ENCODE measurements at places on chromosomes 7 and 10.

DNA sequence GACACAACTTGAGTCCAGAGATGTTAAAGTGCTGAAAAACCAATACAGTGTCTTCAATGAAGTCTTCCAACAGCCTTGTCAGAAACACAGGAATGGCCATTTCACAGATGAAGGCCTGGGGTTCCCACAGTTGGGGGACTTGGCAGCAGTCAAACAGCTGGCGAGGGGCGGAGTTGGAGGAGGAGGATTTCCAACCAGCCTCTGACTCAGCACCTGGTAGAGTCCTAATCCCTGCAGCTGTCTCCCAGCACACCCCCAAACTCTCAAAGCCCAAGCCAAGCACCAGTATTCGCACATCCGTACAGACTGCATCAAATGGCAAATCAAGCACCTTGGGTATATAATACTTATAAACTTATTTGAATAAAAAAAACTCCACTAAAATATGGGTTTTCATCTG is 28.0 kb downstream of the CTBP2 start:
- DNase-seq = peak; percentile 56

DNA sequence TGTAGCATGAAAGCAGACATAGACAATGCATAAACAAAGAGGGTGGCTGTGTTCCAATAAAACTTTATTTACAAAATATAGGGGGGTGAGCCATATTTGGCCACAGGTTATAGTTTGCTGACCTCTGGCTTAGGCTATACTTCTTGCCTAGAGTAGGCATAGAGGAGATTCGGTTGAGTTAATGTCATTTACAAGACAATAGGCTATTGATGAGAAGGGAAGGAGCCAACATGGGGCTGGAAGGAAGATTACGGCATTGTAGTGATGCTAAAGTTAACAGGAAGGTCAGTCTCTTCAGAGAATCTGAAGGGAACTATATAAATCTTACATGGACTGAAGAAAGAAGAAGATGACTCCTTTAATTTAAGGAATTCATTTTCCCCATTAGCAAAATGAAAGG is 463.5 kb downstream of the HTR7 start:
- DNase-seq = peak; percentile 50

GRCh38 chr10:11245510-11245909 is 227.8 kb downstream of the CELF2 start:
- no peak for DNase-seq

DNA sequence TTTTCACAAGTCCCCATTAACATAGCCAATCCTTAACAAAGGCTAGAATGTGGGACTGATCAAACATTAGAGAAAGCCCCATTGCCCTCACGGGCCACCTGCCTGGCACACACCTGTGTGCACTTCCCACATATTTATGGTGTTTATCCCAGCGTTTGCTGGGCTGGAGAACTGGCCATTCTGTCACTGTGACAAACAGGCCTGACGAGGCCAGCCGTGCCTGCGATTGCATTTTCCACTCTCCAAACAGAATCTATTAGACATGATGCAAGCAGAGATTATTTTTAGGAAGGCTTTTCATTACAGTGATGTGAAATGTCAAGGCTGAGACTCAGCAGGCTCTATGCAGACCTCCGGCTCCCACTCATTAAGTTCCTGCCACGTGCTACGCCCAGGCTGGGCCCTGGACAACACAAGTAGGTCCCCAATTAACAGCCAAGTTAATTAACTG is 20.4 kb downstream of the PTPRN2 start:
- DNase-seq = no peak

DNA sequence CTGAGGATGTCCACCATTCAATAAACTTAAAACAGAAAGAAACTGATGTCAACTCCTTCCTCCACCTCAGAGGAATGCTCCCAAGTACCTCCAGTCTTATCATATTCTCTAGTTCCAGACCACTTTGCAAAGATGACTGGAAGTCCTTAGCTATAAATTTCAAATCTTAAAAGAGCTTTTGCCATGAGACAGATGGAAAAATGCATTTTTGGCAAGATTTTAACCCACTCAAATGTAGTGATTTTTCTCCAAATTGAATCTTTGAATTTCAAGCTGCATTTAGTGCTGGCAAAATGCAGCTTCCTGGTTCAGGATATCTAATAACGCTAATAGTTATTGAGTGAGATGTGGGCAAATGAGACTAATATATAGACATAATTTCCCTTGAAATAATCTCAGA is 33.2 kb downstream of the DGKI start:
- no peak for DNase-seq

DNA sequence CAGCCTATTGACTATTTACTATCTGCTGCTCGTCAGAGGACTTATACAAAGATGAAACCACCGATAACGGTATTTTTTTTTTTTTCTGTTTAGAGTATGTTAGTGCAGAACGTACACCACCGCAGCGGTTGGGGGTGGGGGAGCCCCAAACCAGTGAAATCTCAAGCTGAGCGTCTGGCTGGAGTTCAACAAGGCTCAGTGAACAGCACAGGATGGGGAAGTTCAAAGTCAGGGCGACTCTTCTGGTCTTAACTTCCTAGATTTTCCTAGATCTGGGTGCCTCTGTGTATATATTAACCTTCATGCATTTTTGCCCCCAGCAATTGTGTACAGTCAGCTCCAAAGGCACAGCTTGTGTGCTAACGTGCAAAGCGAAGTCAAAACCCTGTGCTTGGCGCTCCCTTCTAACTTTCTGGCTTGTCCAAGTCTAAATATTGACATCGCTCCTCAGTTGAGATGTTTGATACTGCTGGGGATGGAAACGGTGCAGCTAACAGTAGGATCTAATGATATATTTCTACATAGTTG is 1.1 kb downstream of the RHOBTB1 start:
- DNase-seq = no peak

DNA sequence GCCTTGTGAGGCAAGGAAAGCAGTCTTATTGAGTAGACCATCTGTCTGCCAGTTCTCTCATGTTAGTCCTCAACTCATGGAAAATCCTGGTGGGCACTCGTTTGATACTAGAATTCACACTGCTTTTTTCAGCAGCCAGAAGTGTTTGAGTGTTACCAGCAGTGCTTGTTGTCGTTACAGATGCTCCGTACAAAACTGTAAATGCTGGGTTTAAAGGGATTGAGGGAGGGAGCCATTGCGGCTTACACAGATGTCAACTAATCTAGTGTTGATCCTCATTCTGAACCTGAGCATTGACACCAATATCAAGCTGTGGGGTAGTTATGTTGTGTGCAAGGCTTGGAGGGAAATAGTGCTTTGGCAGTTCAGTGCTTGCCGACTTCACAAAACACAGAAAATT is 348.6 kb downstream of the AUTS2 start:
- DNase-seq = no peak

DNA sequence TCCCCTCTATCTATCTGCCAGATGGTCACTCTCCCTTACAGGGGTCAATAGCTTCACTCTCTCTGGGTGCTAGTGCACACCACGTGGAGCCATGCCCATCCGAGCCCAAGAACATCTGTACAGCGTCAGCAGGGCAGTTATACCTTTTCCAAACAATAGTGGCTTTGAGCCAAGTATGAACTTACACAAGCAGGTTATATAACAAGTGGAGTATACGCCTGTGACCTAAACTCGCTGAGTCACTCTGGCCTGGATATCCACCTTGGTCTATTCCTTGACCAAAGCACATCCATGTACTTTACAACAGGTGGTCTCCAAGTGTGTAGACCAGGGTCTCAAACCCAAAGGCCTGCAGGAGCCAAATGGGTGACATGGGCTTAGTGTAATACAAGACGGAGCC is 20.3 kb downstream of the PLAC9 start:
- no peak for DNase-seq

DNA sequence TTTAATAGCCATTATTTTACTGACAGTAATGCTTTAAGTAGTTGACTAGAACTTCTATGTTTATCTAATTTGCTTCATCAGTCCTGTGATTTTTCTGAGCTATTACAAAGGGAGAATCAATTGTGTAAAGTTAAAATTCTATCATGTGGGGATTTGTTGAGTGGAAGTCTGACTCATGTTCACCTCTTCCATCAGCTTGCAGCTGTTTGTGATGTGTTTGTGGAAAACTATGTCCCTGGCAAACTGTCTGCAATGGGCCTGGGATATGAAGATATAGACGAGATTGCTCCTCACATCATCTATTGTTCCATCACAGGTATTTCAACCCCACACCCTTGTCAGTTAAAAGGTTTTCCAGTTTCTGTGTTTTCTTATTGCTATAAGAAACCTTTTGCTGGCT is 59.9 kb downstream of the SUGCT start:
- no peak for DNase-seq

- DNase-seq = no peak
Observed at GRCh38 chr10:72821606-72822005, 71.9 kb upstream of the OIT3 start.

GRCh38 chr10:49633327-49634068 is 19.7 kb downstream of the CHAT start:
- no peak for DNase-seq

GRCh38 chr7:17134786-17135185 is 163.7 kb upstream of the AHR start:
- no peak for DNase-seq

DNA sequence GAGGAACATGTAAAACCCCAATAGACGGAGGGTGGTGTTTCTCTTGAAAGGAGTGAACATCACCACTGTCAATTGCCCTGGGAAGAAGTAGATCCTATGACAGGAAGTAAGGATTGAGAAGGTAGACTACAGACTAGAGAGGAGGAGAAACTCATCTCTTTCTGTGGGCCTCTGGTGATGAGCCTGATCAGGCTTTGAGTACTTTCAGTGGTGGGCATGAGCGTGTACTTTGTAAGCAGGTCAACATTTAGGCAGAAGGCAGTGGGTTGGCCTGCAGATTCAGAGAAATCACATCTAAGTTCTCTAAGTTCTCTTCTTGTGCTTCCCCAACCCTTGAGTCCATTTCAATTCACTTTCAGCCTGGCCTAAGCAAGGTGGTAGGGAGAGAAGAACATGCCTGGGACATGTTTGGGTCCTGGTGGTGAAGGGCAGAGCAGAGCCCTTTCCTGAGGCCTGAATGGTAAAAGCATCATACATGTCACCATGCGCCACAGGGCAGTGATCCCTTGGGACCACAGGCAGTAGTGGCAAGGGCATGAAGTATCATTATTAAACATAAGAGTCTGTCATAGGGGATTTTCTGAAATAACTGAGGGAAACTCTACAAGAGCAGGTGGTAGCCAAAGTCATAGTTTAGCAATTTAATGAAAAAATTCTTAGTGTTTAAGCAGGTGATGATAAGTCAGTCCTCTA is 56.4 kb upstream of the ANKRD1 start:
- DNase-seq = no peak

DNA sequence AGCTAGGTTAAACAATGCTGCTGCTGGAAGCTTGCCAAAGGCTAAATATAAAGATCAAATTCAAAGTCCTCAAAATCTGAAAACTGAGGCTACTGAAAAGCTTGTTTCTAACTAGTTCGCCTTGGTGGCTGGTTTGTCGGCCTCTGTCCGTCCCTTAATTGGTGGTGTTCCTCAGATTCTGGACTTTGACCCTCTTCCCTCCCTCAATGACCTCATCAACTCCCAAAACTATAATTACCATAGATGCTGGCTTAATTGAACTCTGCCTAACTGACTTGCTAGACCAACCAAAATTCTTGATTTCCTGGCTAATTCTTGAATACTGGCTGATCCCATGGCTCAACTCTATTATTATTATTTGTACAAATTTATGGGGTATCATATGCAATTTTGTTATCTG is 15.6 kb downstream of the ARHGAP21 start:
- no peak for DNase-seq

GRCh38 chr10:48500771-48501170 is 104.1 kb downstream of the ARHGAP22 start:
- no peak for DNase-seq

- no peak for DNase-seq
Observed at GRCh38 chr7:105130580-105130979, 116.6 kb downstream of the KMT2E start.

DNA sequence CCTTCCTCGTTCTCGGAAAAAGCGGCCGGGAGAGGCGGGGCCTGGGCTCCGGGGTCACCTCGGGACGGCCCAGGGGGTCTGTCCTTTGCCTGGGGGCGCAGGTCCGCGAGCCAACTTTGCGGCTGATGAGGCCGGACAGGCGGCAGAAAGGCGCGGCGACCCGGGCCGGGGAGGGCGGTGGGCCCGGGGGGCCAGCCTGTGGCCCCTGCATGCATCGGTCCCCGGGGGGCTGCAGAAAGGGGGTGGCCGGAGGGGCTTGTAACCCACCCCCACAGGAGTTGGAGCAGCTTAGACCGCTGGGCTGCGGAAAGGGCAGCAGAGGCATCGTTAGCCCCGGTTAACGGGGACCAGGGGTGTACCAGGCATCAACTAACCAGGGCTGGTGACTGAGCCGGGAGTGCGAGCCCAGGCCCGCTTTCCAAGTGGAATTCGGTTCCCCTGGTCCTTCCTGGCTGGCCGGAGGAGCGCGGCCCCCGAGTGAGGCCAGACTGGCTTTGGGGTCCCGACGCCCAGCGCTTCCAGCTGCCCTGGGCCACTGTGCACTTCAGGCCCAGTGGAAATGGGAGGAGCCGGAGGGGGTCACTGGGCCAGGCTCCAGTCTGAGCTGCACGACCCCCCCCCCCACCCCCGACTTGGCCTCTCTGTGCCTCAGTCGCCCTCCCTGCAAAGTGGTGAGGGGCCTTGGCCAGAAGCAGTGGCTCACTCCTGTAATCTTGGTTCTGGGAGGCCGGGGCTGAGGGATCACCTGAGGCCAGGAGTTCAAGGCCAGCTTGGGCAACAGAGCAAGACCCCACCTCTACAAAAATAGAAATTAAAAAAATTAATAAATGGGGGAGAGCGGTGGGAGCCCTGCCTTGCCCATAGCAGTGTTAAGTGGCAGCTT is 919 bp downstream of the SLC29A4 start:
- peak; percentile 47 for DNase-seq

DNA sequence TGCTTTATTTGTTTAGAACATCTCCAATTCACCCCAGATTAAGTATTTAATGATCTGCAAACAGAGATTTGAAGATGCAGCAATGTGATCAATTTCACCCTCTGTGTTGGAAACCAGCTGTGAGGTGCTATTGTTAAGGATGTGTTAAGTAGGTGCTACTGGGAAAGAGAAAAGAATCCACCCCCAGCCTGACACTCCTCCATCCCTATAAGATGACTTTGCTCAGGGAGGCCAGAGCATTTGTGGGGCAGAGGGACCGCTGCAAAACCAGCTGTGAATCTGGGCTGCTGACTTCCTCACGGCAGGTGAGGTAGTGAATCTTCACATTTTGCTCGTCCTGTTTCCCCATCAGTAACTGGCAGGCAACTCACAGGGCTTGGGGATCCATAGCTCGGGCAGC is 297.5 kb downstream of the GFRA1 start:
- DNase-seq = peak; percentile 25

GRCh38 chr7:6258440-6259182 is 13.8 kb downstream of the CYTH3 start:
- no peak for DNase-seq
